Globus pallidus (tissue), 1 donor: ENCODE measurements at places on chromosomes 2 and 18.
A peak's percentile ranks its signal among the peaks of the same experiment; 100 is the strongest.

DNA sequence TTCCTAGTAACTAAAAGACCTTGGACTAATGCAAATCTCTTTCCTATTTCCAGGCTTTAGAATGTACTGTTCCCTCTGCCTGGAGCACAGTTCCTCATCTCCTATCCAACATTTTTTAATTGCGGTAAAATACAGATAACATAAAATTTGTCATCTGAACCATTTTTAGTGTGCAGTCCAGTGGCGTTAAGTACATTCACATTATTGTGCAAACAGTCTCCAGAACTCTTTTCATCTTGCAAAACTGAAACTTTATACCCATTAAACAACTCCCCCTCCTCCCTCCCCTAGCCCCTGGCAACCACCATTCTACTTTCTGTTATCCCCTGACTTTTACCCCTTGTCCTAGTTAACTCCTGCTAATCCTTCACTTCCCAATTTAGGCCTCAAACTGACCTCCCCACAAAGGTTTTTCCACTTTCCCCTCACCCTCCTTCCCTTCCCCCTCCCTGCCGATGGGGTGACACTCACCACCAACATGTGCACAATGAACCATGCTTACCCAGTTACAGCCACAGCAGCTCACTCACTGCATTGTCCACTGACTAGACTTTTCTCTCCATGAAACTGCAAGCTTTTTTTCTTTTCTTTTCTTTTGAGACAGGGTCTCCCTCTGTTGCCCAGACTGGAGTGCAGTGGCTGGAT is 54.8 kb downstream of the KIAA2012 start:
- DNase-seq = no peak

- DNase-seq = no peak
Measured at GRCh38 chr18:65124633-65125032, 626.2 kb upstream of the CDH7 start.

- DNase-seq = no peak
Measured at GRCh38 chr2:224776795-224777558, 60.8 kb upstream of the CCDC195 start.

- DNase-seq = no peak
Measured at GRCh38 chr2:236352761-236353593, 88.8 kb upstream of the ASB18 start.

GRCh38 chr2:46806526-46806925 is 109.1 kb downstream of the MCFD2 start:
- DNase-seq = no peak

DNA sequence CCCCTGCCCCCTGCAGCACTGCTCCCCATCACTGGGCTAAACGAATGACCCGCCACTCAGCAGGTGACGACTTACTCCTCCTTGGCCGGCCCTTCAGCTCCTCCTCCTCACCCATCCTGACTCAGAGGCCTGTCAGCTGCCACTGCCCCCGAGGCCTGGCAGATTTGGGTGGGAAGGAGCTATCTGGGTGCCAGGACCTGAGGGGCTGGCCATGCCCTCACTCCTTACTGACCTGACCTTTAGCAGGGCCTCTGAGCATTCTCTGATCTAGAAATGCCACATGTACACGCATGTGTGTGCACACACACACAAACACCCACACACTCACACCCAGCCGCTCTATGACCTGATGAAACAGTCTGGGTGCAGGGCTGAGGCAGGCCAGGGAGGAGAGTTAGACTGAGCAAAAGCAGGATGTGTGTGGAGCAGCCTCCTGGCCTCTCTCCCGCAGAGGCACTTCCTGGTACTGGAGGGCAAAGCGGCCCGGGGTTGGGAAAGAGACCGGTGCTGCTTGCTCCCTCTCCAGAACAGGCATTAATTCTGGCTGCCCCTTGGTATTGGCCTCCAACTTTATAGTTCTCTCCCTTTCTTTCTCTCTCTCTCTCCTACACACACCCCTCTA is 68.0 kb downstream of the ZFP36L2 start:
- DNase-seq = no peak

- no peak for DNase-seq
Measured at GRCh38 chr2:132416723-132417395, at the start of gene GPR39. GPR39 (plus strand) TSS chr2:132416805.

DNA sequence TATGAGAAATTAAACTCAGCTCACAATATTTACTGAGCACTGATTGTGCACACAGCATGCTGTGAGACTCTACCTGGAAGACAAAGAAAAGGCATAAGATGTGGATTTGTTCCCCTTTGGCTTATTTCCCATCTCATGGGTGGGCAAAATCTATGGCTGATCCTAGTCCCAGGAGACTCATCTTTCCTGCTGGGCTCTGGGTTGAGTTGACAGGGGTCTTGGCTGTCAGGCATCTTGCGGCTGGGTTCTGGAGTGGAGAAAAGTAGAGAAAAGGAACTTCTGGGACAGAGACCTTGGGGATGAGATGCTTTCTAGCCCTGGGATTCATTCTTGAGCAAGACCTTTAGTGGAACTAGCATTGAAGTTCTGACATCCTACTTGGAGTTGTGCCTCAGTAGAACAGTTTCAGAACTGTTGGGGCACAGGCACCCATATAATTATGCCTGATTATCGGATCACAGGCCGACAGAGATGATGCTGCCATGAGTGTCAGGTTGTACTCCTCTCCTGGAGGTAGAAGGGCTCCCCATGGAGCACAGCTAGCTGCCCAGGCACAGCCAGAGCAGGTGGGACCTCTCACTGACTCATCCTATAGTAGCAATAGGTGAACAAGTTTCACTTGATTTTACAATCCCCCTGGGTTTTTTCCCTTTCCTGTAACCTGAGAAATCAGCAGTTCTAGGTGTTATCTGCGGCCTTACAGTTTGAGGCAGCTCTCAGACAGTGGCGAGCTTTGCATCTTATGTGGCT is 260.9 kb downstream of the CYRIA start:
- no peak for DNase-seq

GRCh38 chr18:60534538-60534937 is 162.0 kb upstream of the MC4R start:
- no peak for DNase-seq

DNA sequence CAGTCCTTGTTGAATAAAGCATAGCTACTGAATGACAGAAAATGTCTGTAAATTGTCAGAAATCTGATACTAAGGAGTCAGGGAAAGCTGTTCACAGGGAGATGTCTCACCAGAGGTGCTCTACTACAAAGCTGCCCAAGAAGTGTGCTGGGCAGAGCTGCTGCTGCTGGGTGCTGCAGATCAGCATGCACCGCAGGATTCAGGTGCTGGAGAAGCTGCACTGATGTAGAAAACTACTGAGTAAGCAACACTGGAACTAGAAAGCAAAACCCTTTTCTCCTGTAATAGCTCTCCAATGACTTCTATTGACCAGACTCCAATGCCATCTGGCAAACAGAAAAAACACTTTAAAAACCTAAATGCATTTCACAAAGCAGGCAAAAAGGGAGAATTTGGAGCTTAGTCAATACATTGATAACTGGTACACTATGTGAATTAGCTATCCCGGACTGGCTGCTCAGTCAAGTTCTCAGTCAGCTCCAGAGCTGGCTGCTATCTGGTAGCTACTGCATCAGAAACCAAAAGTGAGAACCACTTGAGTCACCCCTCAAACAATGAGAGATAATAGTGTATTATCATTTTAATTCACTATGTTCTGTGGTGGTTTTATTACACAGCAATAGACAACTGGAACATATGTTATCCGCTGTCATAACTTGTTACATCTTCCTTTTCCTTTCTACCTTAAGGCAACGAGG is 493.1 kb downstream of the CPS1 start:
- no peak for DNase-seq

- peak; percentile 73 for DNase-seq
Measured at GRCh38 chr18:3603421-3604234, 153.7 kb downstream of the TGIF1 start.

DNA sequence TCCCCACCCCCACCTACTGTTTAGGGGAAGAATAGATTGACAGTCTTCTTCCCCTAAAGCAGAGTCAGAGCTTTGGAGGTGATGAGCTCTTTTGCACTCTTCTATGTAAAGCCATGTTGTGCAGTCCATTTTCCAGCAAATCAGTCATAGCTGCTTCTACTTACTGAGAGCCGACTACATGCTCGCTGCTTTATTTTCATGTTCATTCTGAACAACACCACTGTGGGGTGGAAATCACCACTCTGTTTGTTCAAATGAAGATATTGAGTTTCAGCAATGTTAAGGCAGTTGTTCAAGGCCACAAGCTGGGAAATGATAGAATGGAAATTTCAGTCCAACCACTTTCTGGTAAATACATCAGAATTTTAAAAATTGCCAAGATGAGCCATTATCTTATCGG is 88.3 kb downstream of the INSIG2 start:
- no peak for DNase-seq

- no peak for DNase-seq
Measured at GRCh38 chr18:74299746-74300145, 8.0 kb upstream of the CYB5A start.

- DNase-seq = no peak
Measured at GRCh38 chr2:31831585-31831984, 179.2 kb downstream of the MEMO1 start.

DNA sequence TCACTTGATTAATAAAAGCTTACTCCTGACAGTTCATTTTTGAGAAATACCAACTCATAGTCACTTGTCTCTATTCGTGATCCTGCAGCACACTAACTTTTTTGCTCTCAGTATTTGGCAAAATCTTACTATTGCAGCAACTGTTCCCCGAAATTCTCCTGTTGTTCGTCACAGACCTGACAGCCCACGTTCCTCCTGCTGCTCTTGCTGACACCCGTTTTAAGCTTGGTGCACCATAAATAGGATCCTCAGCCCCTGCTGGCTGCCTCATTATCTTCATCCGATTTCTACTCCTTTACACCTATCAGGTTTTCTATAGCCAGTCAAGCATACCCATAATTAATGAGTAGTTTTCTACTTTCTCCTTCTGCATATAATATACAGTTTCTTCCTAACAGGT is 368.8 kb downstream of the PLCL1 start:
- no peak for DNase-seq

DNA sequence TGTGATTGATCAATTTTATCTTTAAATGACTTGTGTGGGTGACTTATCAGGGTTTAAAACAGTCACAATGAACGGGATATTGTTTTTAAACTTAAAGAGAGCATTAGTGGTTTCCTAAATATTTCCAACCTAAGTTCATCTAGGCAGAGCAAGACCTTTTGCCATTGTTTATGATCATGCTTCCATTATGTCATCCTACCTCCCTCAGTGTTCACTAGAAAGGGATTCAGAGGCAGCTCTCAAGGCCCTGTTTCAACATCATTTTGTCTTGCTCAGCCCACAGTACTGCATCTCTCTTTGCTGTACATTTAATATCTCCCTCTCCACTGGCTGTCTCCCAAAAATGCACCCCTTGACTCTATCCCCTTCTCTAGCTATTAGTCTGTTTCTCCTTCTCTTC is 21.5 kb upstream of the PELI1 start:
- DNase-seq = no peak

DNA sequence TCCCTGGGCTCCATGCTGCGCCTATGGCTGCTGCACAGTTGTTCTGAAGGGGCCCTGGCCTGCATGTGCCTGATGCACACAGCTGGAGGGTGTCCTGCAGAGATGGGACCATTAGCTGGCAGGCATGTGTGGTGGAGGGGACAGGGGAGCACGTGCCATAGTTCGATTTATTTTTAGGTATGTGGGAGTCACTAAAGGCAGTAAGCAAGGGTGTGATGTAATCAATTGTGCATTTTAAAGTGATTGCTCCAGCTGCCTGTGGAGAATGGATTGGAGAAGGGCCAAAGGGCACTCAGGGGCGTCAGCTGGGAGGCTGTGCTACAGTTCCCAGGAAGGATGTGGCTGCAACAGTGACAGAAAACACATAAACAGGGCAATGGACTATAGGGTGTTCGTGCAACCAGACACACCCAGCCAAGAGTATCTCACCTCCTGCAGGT is 205.1 kb downstream of the ARL4C start:
- DNase-seq = no peak

- no peak for DNase-seq
Measured at GRCh38 chr2:222941510-222942032, 80.7 kb downstream of the ACSL3 start.

DNA sequence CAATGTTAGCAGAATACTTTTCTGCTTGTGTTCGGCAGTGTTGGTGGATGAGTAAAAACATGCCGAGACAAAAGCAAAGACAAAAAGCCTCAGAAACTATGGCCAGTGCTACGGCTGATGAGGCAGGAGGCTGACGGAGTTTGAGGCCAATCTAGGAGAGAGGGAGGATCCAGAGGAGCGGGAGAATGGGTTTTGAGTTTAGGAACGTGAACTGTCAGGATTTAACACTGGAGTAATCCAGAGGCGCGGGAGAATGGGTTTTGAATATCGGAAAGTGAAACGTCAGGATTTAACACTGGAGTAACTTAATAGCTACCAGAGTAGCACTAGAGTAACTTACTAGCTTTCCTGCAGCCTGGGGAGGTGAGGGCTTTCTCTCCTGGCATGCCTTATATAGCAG is 37.4 kb downstream of the LYPD6B start:
- DNase-seq = no peak

DNA sequence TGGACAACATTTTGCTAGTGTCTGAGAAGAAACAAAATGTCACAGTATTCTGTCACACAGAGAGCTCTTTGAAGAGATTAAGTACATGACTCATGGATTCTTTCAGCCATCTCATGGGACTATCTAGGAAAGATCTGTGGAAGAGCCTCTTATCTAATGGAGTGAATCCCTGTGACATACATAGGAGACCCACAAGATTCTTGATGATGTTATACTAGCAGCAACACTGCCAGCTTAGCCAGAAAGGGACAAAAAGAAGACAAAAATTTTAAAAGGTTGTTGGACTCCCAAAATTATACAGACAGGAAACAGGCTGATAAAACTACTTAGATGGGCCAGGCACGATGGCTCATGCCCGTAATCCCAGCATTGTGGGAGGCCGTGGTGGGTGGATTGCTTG is 143.3 kb upstream of the MGAT5 start:
- DNase-seq = no peak

DNA sequence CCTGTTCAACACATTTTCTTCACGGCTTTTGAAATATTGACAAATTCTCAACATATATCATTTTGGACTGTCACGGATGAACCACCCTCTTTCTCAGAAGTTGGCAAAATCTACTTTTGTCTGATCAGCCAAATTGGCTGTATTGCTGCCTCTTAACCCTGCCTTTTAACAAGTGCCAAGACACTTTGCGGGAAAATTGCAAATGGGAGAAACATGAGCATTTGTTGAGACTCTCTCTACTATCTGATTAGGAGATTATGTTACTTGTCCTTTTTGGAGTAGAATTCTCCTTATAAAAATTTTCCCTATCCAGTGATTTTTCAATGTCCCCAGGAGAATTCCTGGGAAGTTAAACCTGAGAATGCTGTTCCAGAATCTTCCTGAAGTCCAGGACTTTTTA is 256.2 kb upstream of the ZSWIM2 start:
- DNase-seq = no peak

GRCh38 chr2:26640331-26640745 is 828 bp downstream of the CIB4 start:
- DNase-seq = no peak

DNA sequence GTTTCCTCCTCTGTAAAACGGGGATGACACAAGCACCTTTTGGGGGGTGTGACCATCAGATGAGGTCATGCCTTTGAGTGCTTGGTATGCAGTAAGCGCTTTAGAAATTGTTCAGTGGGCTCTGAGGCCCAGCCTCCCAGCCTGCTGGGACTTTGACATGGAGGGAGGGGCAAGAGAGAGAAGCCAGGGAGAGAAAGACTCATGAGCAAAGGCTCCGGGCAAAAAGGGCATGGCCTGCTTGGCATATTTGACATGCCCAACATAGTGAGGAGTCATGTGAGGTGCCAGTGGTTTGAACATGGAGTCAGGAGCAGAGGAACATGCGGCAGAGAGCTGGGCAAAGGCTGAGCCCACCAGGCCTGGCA is 14.0 kb downstream of the TNS1 start:
- no peak for DNase-seq
